ENCODE measurements at places on chromosomes 6 and 20. TPM values are rescaled to one million over a fixed set of nuclear protein-coding genes. Genes with fewer than 3 reads are reported as not detected.

The SPAG4 gene
- 2.5 TPM for polyA plus RNA-seq

DNA sequence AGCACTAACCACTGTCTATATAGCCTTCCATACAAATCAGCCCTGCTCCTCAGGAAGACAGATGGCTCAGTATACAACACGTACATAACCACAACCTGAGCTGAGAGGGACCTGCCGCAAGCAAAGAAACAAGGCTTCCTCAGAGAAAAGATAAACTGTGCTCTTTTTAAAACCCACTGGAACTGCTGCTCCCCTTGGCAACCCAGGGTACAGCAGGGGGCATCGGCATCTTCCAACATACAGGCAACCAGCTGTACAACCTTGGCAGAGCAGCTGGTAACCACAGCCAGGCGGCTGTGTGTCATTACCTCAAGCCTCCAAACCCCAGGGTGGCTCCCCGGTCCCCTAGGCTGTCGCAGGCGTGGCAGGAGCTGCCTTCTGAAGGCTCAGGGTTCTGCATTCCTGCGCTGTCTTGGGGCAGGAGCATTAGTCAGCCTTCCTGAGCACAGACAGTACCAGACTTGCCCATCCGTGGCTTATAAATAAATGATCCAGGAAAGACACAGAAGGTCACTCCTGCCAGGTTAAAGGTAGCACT is 249.5 kb downstream of the ADGRG6 start:
- no peak for DNase-seq

- DNase-seq: no peak
These were observed 333.2 kb downstream of the DHX35 start for GRCh38 chr20:39295301-39295700.

DNA sequence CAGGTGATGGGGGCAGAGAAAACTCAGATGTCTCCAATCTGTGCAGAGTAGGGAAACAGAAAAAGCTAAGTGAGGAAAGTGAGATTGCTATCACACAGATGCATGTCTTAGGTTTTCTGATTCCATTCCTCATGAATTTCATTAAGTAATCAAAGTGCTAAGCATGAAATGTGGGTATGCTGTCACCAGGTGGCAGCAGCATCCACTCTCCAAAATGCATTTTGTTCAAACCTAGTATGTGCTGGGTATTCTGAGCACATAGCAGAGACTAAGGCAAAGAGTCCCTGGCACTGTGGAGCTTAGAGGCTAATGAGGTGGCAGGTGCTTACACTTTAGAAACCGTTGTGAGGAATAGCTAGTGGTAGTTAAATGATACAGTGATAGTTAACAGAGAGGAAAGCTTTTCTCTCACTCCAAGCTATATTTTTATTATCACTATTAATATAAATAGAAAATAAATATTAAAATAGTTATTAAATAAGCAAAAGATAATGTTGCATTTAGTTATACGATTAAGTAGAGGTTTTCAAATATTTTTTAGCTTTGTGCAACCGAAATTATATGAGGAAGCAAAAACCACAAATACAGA is 179.5 kb downstream of the CDH26 start:
- no peak for DNase-seq

DNA sequence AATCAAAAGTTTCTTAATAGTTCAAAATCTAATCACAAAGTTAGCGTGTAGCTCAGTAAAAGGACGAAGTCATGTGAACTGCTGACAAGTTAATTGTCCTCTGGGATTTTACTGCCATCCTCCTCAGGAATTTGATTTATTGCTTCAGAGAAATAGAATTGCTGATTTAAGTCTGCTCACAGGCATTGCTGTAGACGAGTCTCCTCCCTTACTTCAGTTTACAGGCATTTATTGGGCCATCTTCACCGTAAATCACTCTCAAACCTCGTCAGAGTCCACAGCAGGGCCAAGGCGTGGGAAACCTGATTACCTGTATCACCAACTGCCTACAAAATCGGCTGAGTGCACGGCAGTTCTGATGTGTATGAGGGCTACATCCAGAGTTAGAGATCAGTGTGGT is 119.1 kb upstream of the PDE10A start:
- DNase-seq: no peak

- DNase-seq: no peak
These were observed 481.9 kb downstream of the UTRN start for GRCh38 chr6:144767051-144767450.

GRCh38 chr20:22008456-22008855 is 303.0 kb downstream of the PAX1 start:
- DNase-seq: no peak

The CST5 gene
- not detected for polyA plus RNA-seq

- no peak for DNase-seq
These were observed 12.1 kb downstream of the DEF6 start for GRCh38 chr6:35309611-35310264.

The SIM1 gene
- 25.4 TPM for polyA plus RNA-seq

- no peak for DNase-seq
These were observed 16.9 kb upstream of the TAB2 start for GRCh38 chr6:149300563-149300962.

The CST2 gene
- polyA plus RNA-seq: not detected

The PBOV1 gene
- 0.06 TPM for polyA plus RNA-seq

GRCh38 chr20:2578475-2579192 is 42.3 kb downstream of the TMC2 start:
- no peak for DNase-seq

DNA sequence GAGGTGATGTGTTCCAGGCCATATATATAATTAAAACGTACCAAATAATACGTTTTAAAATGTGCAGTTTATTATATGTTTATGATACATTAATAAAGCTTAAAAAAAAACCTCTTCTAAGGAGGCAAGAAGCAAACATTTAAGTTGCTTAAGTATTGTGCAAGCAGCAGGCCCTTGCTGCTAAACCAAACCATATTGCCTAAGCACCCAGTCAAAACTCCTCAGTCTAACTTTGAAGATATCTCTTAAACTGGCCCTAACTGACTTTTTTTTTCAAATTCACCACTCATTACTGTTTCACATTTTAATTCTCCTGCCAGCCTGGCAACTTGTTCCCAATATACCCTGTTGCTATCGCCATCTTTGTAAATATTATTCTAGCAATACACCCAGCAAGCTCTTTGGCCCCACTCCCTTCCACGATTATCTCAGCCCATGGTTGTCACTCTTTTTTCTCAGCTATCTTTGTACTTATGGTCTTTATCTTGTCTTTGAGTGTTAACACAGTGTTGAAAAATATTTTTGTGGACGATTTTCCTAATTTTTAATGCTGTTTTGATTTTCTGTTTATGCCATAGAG is 60.9 kb downstream of the C6orf58 start:
- DNase-seq: no peak

The EDN1 gene
- polyA plus RNA-seq: 4.9 TPM

GRCh38 chr6:27133281-27134227 is 113.9 kb upstream of the PRSS16 start:
- no peak for DNase-seq

DNA sequence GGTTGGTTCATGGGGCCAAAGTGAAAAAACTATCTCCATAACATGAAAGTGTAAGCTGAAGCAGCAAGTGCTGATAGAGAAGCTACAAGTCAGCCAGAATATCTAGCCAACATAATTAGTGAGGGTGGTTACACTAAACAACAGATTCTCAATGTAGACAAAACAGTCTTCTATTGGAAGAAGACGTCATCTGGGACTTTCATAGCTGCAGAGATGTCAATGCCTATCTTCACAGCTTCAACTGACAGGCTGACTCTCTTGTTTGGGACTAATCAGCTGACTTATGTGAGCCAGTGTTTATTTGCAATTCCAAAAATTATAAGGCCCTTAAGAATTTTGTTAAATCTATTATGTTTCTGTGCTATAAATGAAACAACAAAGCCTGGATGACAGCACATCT is 63.2 kb downstream of the GMDS start:
- no peak for DNase-seq

DNA sequence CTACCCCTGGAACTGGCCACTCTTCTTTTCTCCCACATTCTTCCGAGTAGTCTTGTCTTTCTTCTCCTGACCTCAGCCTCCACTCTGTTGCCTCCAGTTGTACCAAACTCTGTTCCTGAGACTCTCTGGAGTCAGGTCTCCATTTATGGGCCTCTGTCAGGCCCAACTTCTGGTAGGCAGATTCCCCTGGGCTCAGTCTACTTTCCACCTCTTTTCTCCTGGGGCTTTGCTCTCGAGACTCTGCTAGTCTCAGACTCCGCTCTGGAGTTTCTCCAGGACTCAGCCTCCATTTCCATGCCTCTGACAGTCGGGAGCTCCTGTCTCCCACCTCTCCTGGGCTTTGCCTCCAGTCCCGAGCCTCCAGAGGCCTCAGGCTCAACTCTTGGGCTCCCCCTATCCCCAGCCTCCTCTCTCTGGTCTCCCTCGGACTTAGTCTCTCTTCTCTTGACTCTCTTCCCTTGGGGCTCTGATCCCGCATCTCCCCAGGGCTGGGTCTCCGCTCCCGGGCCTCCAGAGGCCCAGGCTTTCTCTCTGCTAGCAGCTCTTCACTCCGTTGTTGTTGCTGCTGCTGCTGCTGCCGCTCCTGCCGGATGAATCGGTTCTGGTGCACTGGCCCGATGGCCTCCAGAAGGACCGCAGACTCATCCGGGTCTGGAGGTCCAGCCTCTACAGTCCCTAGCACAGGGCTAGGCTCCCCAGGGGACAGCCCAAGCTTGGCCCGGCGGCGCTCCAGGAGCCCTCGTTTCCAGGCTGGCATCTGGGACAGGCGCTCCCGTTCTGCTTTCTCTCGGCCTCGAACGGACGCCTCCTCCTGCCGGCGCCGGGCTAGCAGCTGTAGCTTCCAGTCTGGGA is 1.1 kb downstream of the PPP1R18 start:
- DNase-seq: no peak

The CD109 gene
- polyA plus RNA-seq: 13.8 TPM

- no peak for DNase-seq
These were observed 70.1 kb downstream of the SLX4IP start for GRCh38 chr20:10504994-10505730.

The HFE gene
- polyA plus RNA-seq: 9.0 TPM

- DNase-seq: peak; percentile 62
These were observed 47.6 kb downstream of the PPP1R3G start for GRCh38 chr6:5132731-5133130.

The CEP43 gene
- 34.5 TPM for polyA plus RNA-seq

All from left renal pelvis (tissue), 4 donors.